ENCODE measurements at places on chromosomes 12 and 14. TPM values are rescaled to one million over a fixed set of nuclear protein-coding genes. Genes with fewer than 3 reads are reported as not detected.

DNA sequence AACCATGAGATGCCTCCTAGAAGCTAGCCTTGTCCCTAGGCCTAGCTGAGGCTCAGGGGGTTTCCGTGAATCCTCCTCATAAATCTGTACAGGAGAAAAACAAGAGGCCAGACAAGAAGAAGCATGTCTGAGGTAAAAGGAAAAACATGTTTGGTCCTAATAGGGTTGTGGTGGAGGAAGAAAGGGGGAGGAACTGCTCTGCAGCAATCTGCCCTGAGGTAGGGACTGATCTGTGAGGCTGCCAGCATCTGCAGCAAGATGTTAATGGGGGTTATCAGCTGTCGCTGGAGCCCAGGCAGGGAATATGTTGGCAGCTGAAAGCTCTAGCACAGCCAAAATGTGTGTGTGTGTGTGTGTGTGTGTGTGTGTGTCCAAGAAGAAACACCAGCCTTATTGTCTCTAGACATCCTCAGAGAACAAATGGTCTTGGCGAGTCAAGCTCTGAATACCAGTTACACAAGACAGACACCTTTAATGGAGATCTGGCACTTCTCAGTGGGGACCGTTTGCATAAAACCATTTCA is 218.5 kb downstream of the NUAK1 start:
- no peak for DNase-seq

Gene FIGNL2
- 19.7 TPM for total RNA-seq

- no peak for DNase-seq
These were observed 46.6 kb upstream of the WSCD2 start for GRCh38 chr12:108082485-108082884.

Gene PIWIL1
- not detected for total RNA-seq

DNA sequence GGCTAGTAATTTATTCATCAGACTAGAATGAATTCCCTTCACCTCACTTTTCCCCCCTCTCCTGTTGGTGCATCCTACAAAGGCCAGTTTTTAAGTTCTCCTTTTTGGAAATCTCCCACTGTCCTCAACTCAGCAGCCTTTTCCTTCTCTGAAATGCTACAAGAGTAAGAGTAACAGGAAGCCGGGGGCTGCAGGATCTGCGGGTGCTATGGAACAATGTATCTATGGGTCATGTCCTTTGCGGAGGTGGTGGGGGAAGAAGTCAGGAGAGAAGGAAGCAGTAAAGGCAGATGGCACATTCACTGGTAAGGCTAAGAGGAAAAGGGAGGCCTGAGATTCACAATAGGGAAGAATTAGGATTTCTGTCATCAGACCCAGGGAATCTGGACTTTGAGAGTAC is 22.2 kb upstream of the TESC start:
- DNase-seq = no peak

Measured in H9 (cell line).